ENCODE measurements at places on chromosomes 4 and X.

DNA sequence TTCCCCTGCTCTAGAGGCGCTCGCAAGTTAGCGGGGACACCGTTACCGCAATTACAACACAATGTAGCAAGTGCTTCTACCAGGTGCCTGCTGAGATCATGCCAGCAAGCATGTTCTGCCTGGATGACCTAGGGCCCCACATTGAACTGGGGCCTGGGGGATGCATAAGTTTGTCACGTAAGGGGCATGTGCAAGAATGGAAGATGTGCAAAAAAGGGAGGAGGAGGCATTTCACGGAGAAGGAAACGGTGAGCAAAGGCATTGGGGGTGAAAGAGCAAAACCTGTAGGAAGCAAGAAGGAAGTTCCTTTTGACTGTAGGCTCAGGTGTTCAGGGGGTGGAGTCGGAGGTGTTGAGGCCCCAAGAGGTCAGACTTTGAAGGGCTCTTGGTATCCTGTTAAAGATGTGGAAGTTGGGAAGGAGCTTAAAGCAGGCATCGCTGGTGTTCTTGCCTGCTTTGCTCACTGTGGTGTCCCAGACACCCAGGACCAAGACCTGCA lies 602 bp upstream of the SCARB2 start:
- no peak for ATAC-seq

DNA sequence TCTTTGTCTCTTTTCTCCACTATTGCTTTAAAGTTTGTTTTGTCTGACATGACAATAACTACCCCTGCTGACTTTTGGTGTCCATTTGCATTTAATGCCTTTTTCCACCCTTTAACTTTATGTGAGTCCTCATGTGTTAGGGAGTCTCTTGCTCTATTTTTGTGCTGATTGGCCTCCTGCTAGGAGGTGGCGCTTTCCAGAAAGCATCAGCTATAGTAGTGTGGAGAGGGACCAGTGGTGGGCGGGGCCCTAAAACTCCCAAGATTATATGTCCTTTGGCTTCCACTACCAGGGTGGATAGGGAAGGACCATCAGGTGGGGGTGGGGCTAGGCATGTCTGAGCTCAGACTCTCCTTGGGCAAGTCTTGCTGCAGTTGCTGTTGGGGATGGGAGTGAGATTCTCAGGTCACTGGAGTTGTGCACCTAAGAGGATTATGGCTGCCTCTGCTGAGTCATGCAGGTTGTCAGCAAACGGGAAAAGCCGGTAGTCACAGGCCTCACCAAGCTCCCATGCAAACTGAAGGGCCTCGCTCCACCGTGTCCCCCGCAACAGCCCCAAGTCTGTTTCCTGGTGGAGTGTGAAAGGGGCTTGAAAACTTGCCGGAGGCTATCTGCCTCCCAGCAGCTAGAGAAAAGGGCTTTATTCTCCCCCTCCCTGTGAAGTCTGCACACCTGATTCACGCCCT lies 156.3 kb downstream of the CPEB2 start:
- no peak for ATAC-seq

DNA sequence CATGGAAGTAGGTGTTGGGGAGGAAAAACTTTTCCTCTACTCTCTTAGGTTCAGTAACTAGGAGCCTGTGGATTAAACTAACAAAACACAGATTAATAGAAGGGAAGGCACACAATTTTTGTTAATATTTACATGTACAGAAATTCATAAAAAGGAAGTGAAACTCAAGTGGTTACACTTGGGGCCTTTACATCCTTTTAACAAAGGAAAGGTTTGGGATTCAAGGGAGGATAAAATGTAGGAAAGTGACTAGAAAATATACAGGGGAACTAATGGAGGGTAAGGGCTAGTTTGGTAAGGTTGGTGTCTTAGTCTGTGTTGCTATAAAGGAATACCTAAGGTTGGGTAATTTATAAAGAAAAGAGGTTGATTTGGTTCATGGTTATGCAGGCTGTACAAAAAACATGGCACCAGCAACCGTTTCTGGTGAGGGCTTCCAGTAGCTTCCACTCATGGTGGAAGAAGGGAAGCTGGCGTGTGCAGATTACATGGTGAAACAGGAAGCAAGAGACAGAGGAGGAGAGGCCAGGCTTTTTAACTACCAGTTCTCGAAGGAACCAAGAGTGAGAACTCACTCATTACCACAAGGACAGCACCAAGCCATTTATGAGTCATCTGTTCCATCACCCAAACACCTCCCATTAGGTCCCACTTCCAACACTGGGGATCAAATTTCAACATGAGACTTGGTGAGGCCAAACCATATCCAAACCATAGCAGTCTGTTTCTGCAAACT lies 124.4 kb downstream of the CHRDL1 start:
- no peak for ATAC-seq

- no peak for ATAC-seq
Measured at GRCh38 chrX:50635817-50636365, 165.3 kb upstream of the DGKK start.

- no peak for ATAC-seq
Measured at GRCh38 chr4:83230928-83231327, 53.7 kb downstream of the COQ2 start.

GRCh38 chr4:184795214-184795844 lies 30.4 kb downstream of the ACSL1 start:
- ATAC-seq, result no peak

- no peak for ATAC-seq
Measured at GRCh38 chrX:31323658-31324057, 251.8 kb upstream of the FTHL17 start.

DNA sequence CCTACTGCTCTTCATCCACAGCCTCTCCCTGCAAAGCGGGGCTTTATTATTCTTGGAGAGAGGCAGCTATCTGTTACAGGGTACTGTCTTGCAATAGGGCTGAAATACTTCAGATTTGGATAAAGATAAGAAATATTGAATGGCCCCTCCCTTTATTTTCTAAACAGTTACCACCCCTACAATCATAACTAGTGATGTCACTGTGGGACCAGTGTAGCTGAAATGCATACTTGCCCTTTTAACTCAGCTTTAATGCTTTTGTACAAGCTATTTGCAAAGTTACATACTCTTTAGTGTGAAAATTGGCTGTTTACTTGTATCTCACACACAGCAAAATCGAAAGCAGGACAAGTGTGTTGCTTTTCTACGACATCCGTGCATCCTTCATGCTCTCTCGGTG lies 261.7 kb upstream of the GATB start:
- no peak for ATAC-seq

DNA sequence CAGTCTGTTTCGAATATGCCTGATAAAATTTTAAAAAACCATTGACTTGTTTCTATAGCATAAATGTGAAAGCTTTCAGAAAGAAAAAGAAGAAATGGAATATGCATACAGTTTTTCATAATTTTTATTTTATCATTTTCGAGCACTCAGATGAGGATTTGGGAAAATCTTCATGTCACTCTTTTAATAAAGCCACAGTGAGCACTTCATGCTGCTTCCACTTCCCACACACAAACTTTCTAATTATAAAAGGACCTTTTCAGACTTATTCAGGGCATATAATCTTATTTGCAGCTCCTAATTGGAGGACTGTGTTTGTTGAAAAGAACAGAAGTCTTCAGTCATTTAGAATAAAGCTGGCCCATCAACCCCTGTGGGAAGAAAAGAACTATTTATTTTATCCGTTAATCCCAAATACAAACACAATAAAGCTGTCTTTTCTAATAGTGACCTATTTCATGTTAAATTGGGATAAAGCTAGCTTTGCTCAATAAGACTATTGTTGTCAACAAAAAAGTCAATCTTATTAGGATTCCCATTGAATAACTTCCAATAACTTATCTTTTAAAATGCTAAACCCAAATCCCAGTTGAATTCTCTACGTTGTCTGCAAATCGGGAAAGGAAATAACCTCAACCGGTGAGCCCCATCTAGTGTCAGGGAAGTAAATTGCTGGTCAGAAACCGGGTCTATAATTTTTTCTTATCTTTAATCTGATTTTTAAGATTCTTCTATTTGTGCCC lies 211.5 kb downstream of the PDGFRA start:
- ATAC-seq, result 0 out of 3 replicates have a peak, but pooled peaks have one; percentile 35

- ATAC-seq, result peak; percentile 82
Measured at GRCh38 chr4:166143227-166143626, 270.2 kb downstream of the TLL1 start.

DNA sequence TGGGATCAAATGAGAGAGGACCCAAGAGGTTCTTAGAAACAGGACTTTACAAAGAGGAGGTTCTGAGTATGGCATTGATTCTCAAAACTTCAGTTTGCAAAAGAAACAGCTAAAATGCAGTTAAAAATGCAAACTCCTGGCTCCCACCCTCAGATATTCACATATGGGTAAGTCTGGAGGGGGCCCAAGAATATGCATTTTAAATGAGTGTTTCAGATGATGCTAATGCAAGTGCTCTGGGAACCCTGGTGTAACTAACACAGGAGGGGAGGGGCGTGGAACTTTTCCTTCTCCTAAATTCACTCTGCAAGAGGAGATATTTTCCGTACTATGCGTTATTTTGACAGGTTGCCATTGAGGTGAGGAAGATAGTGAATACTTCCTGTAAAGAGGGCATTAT lies 168.2 kb downstream of the TENM3 start:
- no peak for ATAC-seq

GRCh38 chr4:85488416-85488815 lies 13.5 kb downstream of the ARHGAP24 start:
- ATAC-seq, result no peak

DNA sequence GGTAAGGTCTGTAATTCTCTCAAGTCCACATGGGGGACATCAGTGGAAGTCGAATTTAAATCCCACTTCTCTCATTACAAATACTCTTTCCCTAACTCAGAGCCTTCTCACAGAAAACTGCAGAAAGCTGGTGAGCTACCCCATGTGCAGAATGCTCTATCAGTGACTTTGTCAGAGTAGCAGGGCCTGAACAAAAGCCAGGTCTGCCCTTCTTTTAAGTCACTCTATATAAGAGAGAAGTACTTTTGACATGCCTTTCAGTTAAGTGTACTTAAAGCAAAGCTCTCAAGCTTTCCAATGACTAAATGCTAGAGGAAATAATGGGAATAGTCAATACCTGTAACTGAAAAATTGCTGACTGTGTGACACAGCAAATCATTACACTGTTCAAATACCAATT lies 323.1 kb downstream of the KCNIP4 start:
- ATAC-seq, result no peak

- ATAC-seq, result no peak
Measured at GRCh38 chrX:101904996-101905395, 26.8 kb downstream of the ZMAT1 start.

DNA sequence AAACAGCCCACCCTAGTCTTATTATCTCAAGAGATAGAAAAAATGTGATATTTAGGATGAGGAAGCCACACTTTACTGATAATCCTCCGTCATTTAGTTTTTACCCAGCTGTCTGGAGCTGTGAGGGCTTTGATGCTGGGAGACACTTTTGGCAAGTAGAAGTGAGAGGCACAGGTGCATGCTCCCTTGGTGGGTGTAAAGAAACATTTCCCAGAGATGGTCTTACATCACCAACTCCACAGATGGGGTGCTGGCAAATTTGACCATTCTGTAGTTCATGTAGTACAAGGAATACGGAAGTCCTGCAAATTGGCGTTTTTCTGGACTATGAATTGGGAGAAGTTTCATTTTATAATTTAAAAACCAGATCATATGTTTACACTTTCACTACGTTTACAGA lies 28.5 kb downstream of the TRIM61 start:
- ATAC-seq, result no peak

GRCh38 chr4:89314291-89314690 lies 6.7 kb upstream of the GPRIN3 start:
- no peak for ATAC-seq

DNA sequence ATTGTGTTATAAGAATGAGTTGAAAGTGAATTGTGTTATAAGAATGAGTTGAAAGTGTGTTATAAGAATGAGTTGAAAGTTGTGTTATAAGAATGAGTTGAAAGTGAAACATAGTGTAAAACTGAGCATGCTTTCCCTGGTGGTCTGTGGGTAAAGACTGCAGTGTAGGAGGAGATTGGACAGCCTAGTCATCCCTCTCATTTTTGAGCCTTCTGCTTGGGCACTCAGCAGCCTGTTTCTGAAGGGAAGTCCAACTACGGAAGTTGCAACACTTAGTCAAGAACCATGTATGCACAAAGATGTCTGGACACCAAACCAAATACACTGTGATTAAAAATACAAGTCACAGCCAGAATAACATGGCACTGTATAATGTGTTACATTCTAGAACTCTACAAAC lies 72.6 kb downstream of the ANK2 start:
- ATAC-seq, result no peak

GRCh38 chr4:48008021-48008596 lies 8.4 kb downstream of the CNGA1 start:
- no peak for ATAC-seq

- no peak for ATAC-seq
Measured at GRCh38 chr4:132642016-132642817, 506.9 kb upstream of the PCDH10 start.

DNA sequence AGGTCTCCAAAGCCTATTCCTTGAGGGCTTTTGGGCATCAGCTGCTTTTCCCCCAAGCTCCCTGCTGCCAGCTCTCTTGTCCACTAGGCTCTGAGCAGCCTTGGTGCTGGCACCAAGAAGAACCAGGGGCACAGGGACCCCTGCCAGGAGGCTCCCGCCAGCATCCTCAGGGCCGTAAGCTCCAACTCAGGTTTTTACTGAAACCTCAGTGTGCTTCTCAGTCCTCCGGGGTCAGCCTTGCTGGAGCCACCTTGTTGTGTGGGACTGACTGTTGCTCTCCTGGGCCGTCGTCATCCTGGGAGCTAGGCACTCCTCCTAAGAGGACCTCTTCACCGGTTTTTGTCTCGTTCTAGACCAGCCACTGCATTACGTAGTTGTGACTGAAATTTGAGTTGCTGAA lies 38.9 kb downstream of the NOP14 start:
- no peak for ATAC-seq

GRCh38 chrX:23332888-23333821 lies 1.5 kb upstream of the PTCHD1 start:
- no peak for ATAC-seq

GRCh38 chr4:183205709-183206108 lies 106.7 kb downstream of the WWC2 start:
- ATAC-seq, result no peak

DNA sequence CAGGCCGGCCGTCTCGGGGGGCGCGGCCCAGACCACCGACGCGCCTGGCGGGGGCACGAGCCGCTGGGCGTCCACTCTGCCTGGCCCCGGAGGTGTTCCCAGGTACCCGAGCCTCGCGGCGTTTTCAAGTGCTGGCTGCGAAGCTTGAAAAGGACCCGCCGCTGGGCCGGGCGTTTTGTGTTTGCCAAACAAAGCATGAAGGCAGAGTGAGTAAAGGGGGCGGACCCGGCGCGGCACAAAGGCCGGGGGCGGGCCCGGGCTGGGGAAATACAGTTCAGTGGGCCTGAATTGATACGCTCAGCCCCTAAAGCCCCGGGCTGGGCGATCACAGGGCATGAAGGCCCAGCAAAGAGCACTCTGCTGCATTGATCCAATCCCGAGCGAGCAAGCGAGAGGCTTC lies 65.4 kb downstream of the SOX3 start:
- no peak for ATAC-seq
